Kidney tubule cell (primary cell): ENCODE measurements at places on chromosomes 2 and 18.
A peak's percentile ranks its signal among the peaks of the same experiment; 100 is the strongest.

- no peak for DNase-seq
Observed at GRCh38 chr2:213259266-213259665, 25.0 kb upstream of the SPAG16 start.

DNA sequence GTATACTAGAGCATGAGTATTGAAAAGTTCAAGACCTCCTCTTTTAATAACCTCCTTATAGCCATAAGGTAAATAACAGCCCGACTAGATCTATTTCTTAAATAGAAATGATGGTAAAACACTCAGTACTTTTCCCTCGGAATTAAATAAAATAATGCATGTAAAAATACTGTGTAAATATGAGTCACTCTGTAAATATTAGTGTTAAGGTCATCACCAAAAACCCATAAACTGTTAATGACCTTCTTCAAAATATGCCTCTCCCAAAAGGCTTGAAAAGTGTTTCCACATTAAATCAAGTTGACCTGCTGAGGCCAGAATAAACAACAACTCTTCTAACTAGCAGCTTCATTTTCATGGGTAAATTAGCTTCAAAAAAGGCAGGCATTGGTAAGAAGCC, 25.3 kb upstream of the BZW1 start:
- peak; percentile 37 for DNase-seq

GRCh38 chr2:162256591-162256991, 13.3 kb upstream of the FAP start:
- DNase-seq, result peak; percentile 23

- no peak for DNase-seq
Observed at GRCh38 chr2:174025271-174026121, 60.3 kb upstream of the SP3 start.

- DNase-seq, result no peak
Observed at GRCh38 chr2:177029501-177029900, 183.1 kb upstream of the HNRNPA3 start.

DNA sequence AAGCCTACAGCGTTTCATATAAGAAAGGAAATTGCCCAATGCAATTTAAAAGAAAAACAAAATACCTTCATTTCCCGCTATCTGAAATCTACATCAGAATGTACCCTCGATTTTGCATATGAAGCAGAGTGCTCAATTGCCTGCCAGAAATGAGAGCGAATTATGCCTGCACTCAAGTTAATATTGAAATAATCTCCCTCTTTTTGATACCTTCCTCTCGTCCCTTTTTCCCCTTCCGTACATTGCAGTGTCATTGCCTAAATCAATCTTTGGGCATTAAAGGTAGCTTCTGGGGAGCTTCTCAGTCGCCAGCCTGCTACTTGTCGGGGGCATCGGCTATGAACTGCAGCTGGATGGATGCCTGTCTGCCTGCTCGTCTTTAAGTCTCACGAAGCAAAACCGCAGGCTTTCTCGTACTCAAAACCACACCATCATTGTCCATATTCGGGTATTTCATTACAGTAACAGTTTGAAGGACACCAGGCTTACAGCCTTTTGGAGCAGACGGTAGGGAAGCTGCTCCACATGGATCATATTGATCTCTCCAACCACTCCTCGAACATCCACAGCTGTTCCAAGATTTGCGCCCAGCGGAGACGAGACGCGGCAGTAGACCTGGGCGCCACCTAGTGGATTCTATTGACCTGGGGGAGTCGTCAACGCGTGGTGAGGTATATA, 64.0 kb upstream of the HNRNPA3 start:
- peak; percentile 77 for DNase-seq

- DNase-seq, result peak; percentile 10
Observed at GRCh38 chr2:45869165-45869501, 217.7 kb downstream of the PRKCE start.

DNA sequence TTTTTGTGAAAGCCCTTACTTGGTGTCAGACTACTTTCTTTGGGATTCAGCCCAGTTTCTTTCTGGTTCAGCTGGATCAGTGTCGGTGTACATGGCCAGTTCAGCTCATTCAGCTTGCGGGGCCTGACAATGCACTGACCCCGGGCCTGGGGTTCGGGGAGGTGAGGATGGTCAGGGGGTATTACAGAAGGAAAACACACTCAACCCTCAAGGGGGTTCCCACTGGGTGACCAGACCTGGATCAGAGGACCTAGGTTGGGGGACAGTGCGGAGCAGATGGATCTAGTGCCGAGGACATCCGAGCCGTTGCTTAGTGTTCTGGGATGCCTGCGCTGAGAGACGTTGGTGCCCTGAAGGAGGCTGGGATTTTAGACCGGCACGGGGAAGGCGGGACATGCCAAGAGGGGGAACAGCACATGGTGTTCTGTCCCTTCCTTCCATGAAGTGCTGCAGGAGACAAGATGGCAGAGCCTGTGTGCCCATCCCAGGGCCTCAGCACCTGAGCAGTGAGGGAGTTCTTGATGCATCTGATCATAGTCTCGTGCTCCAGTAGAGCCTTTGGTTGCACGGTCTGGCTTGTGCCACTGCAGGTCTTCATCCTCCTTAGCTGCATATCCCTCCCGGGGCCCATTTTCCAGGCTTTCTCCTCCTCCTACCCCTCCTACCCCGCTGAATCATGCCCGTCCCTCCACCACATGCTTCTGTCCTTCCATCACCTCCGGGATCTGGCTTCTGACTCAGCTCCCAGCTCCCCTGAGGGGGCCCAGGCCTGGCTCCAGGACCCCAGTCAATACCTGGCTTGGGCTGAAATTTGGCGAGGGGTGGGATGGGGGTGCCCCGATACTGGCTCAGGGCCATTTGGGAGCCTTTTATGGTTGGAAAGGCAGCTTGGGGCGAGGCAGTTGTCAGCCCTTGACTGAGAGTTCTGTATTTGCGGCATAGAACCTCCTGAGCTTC, 18.0 kb downstream of the SPEG start:
- peak; percentile 93 for DNase-seq

- DNase-seq, result peak; percentile 49
Observed at GRCh38 chr2:197777823-197778407, 7.2 kb downstream of the BOLL start.

GRCh38 chr2:9821805-9822445, 21.3 kb upstream of the TAF1B start:
- no peak for DNase-seq

DNA sequence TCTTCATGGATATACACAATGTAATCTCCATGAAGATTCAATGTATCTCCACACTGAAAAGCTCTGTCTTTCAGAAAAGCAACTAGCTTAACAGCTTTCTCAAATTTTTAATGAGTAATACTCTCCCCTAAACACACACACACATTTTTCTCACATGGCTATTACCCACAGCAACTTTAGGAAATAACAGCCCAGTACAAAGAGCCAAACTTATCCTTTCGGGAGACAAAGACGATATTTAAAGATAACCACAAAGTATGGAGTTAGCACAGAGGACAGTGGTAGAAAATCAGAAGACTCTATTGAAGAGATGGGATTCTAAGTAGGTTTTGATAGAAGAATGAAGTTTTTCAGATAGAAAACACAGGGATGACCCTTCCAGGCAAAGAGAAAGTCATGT, 394.9 kb upstream of the TRIB2 start:
- DNase-seq, result no peak

DNA sequence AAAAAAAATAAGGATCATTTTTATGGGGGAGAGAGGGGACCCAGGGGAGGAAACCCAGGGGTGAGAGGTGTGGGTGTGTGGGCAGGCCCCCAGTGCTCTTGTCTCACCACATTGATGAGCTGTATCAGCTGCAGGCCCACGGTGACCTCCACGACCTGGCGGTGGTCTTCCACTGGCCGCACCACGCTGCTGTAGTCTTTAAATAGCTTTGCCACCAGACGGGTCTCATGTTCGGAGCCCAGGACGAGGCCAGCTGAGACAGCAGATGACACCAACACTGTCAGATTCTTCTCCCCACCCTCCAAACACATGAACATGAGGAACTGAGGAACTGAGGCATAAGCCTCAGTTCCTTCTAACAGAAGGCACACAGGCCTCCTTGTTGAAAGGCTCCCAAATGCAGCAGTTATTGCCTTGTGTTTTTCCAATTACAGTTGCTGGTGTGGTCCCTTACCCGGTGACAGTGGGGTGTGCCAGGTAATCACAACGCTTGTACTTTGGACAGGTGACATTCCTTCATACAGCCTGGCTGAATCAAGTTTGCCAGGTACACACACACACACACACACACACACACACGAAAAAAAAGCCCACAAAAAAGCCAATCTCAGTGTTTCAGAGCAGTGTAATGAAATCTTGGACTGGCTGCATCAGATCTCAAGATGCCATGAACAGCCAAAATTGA, 4.7 kb downstream of the CHRNA1 start:
- no peak for DNase-seq

- no peak for DNase-seq
Observed at GRCh38 chr2:216970359-216970915, 110.6 kb upstream of the TNP1 start.

GRCh38 chr18:22935431-22935830, 2.3 kb downstream of the RBBP8 start:
- no peak for DNase-seq

GRCh38 chr2:223032187-223033142, 19.5 kb upstream of the KCNE4 start:
- DNase-seq, result peak; percentile 74

- DNase-seq, result peak; percentile 85
Observed at GRCh38 chr2:219253753-219254589, at the start of gene TUBA4A. TUBA4A (minus strand) TSS chr2:219253918; CDS start chr2:219253858, 60 bp downstream.

DNA sequence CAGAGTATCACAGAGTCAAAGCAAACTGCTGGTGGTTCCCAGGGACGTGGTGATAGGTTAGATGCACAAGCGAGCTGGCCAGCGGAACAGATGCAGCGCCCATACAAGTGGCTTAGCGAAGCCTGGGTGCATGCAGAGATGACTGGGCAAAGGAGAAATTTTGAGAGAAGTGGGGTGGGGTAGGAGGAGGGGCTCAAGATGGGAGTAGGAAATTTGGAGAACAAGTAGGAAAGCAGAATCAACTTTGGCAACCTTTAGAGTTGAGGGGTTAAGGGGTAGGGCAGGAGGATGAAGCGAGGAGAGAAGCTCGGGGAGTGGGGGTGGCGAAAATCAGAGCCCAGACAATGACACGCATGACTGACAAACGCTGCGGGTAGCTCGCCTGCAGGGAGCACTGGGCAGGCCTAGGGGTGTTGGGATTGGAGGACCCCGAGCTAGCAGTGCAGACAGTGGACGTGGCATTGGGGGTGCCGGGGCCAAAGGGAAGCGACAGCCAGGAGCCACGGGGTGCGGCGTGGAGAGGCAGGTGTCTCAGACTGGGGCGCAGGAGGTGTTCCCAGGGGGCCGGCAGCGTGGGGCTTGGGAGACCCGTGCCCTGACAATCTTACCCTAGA, 431 bp downstream of the FAM98A start:
- DNase-seq, result peak; percentile 62

- peak; percentile 98 for DNase-seq
Observed at GRCh38 chr2:132671151-132671835, 1.3 kb upstream of the LYPD1 start.

DNA sequence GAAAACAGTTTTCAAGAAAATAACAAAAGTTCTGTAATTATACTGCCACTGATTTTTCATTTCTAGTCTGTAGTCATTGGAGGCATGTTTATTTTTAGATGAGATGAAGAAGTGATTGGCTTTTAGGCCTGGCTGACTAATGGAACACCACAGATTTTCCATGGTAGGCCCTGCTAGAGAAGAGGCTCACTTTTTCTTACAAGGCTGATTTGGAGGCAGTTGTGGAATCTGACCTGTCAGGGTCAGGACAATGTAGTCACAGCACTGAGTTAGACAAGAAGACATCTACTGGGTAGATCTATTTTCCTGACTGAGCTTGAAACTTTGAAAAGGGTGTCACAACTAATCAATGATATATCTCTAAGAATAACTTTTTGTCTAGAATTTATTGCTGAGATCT, 43.9 kb downstream of the KDM3A start:
- no peak for DNase-seq

GRCh38 chr2:188292348-188293239, 920 bp downstream of the GULP1 start:
- peak; percentile 90 for DNase-seq

DNA sequence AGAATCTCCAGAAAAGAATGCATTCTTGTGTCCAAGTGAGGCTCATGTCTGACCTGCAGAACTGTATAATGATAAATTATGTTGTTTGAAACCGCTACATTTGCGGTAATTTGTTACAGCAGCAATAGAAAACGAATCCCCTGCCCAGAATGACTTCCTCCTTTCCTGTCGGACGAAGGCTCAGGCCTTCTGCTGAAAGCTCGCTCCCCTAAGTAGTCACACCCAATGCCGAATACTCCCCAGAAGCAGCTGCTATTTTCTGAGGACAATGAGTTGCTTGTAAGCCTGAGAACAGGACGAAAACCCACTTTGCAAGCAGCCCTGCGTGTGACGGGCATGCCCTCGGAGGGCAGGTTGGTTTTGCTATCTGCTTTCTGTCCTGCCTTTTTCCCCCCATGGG, 27.7 kb upstream of the PTPN4 start:
- no peak for DNase-seq

DNA sequence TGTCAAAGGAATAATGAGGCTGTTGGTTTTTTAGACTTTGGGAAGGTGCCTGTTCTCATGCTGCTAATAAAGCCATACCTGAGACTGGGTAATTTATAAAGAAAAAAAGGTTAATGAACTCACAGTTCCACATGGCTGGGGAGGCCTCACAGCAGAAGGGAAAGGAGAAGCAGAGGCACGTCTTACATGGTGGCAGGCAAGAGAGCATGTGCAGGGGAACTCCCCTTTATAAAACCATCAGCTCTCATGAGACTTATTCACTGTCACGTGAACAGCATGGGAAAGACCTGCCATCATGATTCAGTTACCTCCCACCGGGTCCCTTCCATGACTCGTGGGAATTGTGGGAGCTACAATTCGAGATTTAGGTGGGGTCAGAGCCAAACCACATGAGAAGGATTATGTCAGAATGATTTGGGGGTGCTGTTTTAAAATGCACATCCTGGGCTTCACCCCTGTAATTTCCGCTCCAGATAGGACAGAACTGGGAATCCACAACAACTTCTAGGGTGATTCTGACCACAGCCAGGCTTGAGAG, 37.8 kb downstream of the TCF7L1 start:
- DNase-seq, result no peak

- DNase-seq, result peak; percentile 39
Observed at GRCh38 chr2:162072976-162073887, 783 bp downstream of the DPP4 start.

DNA sequence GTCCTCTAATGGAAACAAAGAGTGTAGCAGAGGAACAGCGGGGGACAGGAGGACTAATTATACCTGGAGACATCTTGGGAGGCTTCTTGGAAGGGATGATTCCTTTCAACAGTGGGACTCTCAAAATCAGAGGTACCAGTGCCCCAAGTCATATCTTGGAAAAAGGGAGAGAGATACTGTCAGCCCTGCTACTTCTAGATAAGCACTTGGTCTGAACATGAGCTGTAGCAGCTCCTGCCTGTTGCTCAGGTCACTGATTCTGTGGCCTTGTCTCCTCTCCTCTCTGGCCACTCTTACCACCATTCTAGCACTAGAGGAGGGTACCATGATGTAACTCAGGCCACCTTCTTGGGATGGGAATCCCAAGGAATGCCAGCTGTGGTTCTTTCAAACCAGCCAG, 54.5 kb downstream of the MFSD6 start:
- DNase-seq, result no peak

DNA sequence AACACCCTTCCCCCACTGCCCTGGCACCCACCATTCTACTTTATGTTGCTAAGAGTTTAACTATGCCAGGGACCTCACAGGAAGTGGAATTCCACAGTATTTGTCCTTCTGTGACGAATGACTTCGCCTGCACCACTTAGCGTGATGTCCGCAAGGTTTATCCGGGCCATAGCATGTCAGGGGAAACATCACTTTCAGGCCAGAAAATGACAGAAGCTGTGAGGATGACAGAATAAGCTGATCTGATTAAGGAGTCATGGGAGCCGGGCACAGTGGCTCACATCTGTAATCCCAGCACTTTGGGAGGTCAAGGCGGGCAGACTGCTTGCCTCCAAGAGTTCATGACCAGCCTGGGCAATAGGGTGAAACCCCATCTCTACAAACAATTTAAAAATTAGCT, 248.8 kb downstream of the EIPR1 start:
- no peak for DNase-seq
